ENCODE measurements at places on chromosomes 3 and 15. TPM values are rescaled to one million over a fixed set of nuclear protein-coding genes. Genes with fewer than 3 reads are reported as not detected.

IL16 gene
- 317 TPM for polyA plus RNA-seq

ADGRG7 gene
- not detected for polyA plus RNA-seq

PP2D1 gene
- polyA plus RNA-seq: 0.16 TPM

CLDN11 gene
- polyA plus RNA-seq: not detected

SSUH2 gene
- polyA plus RNA-seq: not detected

SLC22A14 gene
- not detected for polyA plus RNA-seq

GRAMD2A gene
- not detected for polyA plus RNA-seq

TUSC2 gene
- polyA plus RNA-seq: 45.9 TPM

CPLX3 gene
- not detected for polyA plus RNA-seq

NR2E3 gene
- not detected for polyA plus RNA-seq

MDFIC2 gene
- not detected for polyA plus RNA-seq

FURIN gene
- polyA plus RNA-seq: 8.1 TPM

RBM6 gene
- 23.1 TPM for polyA plus RNA-seq

TTLL13 gene
- not detected for polyA plus RNA-seq

ALS2CL gene
- polyA plus RNA-seq: 1.6 TPM

PTH1R gene
- not detected for polyA plus RNA-seq

NR2C2 gene
- polyA plus RNA-seq: 10.5 TPM

TGM4 gene
- 0.14 TPM for polyA plus RNA-seq

MON1A gene
- polyA plus RNA-seq: 19.2 TPM

POLQ gene
- 0.10 TPM for polyA plus RNA-seq

SLC12A1 gene
- not detected for polyA plus RNA-seq

C2CD4B gene
- polyA plus RNA-seq: not detected

ABI3BP gene
- polyA plus RNA-seq: not detected

SAMMSON gene
- not detected for polyA plus RNA-seq

IGSF10 gene
- not detected for polyA plus RNA-seq

SI gene
- not detected for polyA plus RNA-seq

GABRR3 gene
- polyA plus RNA-seq: not detected

DISP2 gene
- polyA plus RNA-seq: 0.31 TPM

CCR8 gene
- 50.7 TPM for polyA plus RNA-seq

PLSCR5 gene
- polyA plus RNA-seq: not detected

EFCAB12 gene
- polyA plus RNA-seq: 0.05 TPM

ISLR2 gene
- polyA plus RNA-seq: not detected

CACNA2D3 gene
- polyA plus RNA-seq: not detected

CD200R1 gene
- polyA plus RNA-seq: 5.1 TPM

IFT57 gene
- 33.4 TPM for polyA plus RNA-seq

CKMT1B gene
- polyA plus RNA-seq: not detected

ACOX2 gene
- polyA plus RNA-seq: not detected

KNG1 gene
- not detected for polyA plus RNA-seq

SNURF gene
- 38.1 TPM for polyA plus RNA-seq

THSD4 gene
- not detected for polyA plus RNA-seq

GOLGA6B gene
- not detected for polyA plus RNA-seq

FBXW12 gene
- polyA plus RNA-seq: not detected
